Activated CD8-positive, alpha-beta memory T cell treated with anti-CD3 and anti-CD28 coated beads, Interleukin-2, amount 10 ng/mL, durations not matched to agents 7 days and 5 days (primary cell): ENCODE measurements at places on chromosomes 12 and 14.

- no peak overlapping the region for H3K4me3 ChIP-seq
- peaks cover 51% of the 10 kb centered on the region for H3K36me3 ChIP-seq
- peaks cover 72% of the 10 kb centered on the region for H3K4me1 ChIP-seq
- no peaks in the 10 kb centered on the region for H3K27me3 ChIP-seq
Measured at GRCh38 chr12:130876758-130877157, 4.9 kb downstream of the RAN start.

GRCh38 chr12:120651821-120652220, 11.4 kb downstream of the CABP1 start:
- no peaks in the 10 kb centered on the region for H3K36me3 ChIP-seq
- H3K27ac ChIP-seq: no peak overlapping the region
- peaks cover 18% of the 10 kb centered on the region for H3K4me1 ChIP-seq
- H3K4me3 ChIP-seq: no peak overlapping the region
- DNase-seq: no peak

GRCh38 chr14:100056964-100057795, 8.0 kb upstream of the EVL start:
- H3K4me1 ChIP-seq: peaks cover 60% of the 10 kb centered on the region
- H3K27ac ChIP-seq: peak overlapping the region; percentile 76
- no peaks in the 10 kb centered on the region for H3K27me3 ChIP-seq
- no peaks in the 10 kb centered on the region for H3K36me3 ChIP-seq

- DNase-seq: no peak
- no peak overlapping the region for H3K27ac ChIP-seq
- no peaks in the 10 kb centered on the region for H3K36me3 ChIP-seq
Measured at GRCh38 chr12:53940443-53941014, 1.9 kb downstream of the HOXC13 start.

DNA sequence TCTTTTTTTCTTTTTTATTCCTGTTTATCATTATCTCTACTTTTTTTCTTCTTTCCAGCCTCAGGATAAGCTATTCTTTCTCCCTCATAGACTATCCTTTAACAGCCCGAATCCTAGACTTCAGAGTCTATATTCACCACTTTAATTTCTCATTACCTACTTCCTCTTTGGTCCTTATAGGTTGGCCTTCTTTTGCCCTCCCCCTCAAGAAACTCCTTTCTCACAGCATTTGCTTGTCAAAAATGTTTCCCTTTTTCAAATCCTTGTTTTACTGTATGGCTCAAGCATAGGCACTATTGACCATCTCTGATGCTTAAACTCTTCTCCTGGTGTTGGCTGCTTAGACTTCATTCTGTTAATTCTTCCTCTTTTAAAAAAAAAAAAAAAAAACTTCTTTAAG, 52.5 kb downstream of the KIAA0586 start:
- H3K4me1 ChIP-seq: peaks cover 8% of the 10 kb centered on the region
- DNase-seq: no peak
- H3K36me3 ChIP-seq: peaks cover 18% of the 10 kb centered on the region
- H3K27ac ChIP-seq: no peak overlapping the region
- H3K4me3 ChIP-seq: no peak overlapping the region
- no peaks in the 10 kb centered on the region for H3K27me3 ChIP-seq

- H3K27ac ChIP-seq: no peak overlapping the region
- H3K36me3 ChIP-seq: no peaks in the 10 kb centered on the region
- peak overlapping the region; percentile 65 for H3K4me3 ChIP-seq
- H3K4me1 ChIP-seq: peaks cover 14% of the 10 kb centered on the region
- no peak for DNase-seq
Measured at GRCh38 chr12:123149088-123149487, 1.8 kb downstream of the PITPNM2 start.

DNA sequence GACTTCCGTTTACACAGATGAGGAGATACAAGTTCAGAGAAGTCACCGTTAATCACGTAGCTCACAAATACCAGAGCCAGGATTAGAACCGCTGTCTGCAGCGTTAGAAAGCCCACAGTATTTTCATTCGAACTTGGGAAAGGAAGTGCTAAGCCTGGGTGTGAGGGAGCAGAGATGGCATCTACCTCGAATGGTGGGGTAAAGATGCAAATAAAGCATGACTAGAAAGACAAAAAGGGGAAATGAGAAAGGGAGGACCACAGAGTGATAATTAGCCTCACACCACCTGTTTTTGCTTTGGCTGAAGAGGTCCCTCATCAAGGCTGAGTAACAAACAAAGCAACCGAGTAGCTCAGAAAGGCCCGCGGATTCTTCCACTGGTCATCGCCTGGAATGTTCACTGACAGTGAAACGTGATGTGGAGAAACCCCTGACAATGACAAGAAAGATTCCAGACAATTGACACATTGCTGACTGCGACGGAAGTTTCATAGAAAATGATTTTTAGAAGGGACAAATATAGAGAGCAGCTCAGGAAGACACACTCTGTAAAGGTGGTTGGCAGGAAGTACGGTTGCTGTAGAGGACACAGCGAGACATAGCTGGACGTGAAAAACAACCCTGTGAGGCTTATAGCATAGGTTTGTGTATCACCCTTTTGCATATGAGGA, 31.5 kb upstream of the BHLHE41 start:
- H3K4me3 ChIP-seq: no peak overlapping the region
- no peaks in the 10 kb centered on the region for H3K4me1 ChIP-seq
- H3K27ac ChIP-seq: no peak overlapping the region
- no peak for DNase-seq
- peaks cover 32% of the 10 kb centered on the region for H3K27me3 ChIP-seq
- no peaks in the 10 kb centered on the region for H3K36me3 ChIP-seq

GRCh38 chr12:109796057-109796456, 37.1 kb downstream of the TRPV4 start:
- H3K4me3 ChIP-seq: no peak overlapping the region
- H3K27me3 ChIP-seq: peaks cover 14% of the 10 kb centered on the region
- no peak overlapping the region for H3K27ac ChIP-seq
- no peaks in the 10 kb centered on the region for H3K36me3 ChIP-seq

DNA sequence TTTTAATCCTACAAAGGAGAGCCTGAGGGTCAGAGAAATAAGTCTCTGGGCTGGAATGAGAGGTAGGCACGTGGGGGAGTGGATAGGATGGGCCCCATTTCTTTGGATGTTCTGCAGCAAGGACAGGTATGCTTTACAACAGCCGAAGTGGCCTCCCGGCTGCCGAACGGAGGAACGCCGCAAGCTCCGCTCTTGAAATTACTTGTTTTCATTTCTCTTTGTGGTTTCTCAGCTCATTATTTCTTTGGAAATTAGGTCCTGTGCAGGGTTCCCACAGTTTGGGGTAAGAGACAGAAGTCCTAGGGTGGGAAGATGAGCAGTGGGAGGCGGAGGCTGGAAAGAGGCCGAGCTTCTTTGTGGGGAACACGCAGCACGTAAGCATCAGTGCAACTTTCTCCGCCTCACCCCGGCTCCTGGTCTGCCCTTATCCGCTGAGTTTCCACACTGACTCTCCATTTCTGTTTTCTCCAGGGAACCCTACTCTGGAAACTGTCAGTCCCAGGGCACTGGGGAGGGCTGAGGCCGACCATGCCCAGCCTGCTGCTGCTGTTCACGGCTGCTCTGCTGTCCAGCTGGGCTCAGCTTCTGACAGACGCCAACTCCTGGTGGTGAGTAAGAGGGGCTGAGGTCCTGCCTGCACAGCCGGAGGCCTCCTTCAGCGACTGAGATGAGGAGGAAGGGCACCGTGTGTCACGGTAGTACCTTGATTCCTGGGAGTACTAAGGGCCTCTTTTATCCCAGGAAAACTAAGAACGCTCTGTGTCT, 2.0 kb downstream of the WNT5B start:
- H3K27ac ChIP-seq: no peak overlapping the region
- peaks cover 10% of the 10 kb centered on the region for H3K4me1 ChIP-seq
- H3K4me3 ChIP-seq: peak overlapping the region; percentile 28
- no peak for DNase-seq

- H3K27ac ChIP-seq: no peak overlapping the region
- H3K27me3 ChIP-seq: no peaks in the 10 kb centered on the region
- no peak overlapping the region for H3K4me3 ChIP-seq
- no peak for DNase-seq
- no peaks in the 10 kb centered on the region for H3K4me1 ChIP-seq
Measured at GRCh38 chr14:52108823-52109222, 40.0 kb upstream of the NID2 start.

DNA sequence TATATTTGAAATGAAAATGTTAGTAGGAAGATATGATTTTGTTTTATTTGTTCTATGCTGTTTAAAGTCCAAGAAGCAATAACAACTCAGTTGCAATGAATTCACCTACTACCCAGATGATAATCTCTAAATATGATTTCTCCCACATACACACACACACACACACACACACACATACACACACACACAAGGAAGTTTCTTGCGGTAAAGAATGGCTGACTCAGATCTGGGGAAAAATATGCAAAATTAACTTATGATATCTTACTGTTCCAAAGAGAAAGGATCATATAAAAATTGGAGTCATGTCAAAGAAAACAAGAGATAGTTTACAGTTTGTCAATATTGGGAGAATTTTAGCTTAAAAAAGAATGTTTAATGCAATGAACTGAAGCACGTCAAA, 456.7 kb downstream of the SLC16A7 start:
- H3K27ac ChIP-seq: no peak overlapping the region
- DNase-seq: no peak
- no peaks in the 10 kb centered on the region for H3K36me3 ChIP-seq
- H3K4me1 ChIP-seq: no peaks in the 10 kb centered on the region
- no peak overlapping the region for H3K4me3 ChIP-seq
- no peaks in the 10 kb centered on the region for H3K27me3 ChIP-seq

- H3K27me3 ChIP-seq: no peaks in the 10 kb centered on the region
- no peak overlapping the region for H3K27ac ChIP-seq
- DNase-seq: no peak
- no peaks in the 10 kb centered on the region for H3K36me3 ChIP-seq
- no peaks in the 10 kb centered on the region for H3K4me1 ChIP-seq
Measured at GRCh38 chr14:25537846-25538455, 488.0 kb upstream of the STXBP6 start.

- peaks cover 18% of the 10 kb centered on the region for H3K4me1 ChIP-seq
- H3K4me3 ChIP-seq: no peak overlapping the region
- H3K27me3 ChIP-seq: peaks cover 3% of the 10 kb centered on the region
- H3K36me3 ChIP-seq: no peaks in the 10 kb centered on the region
Measured at GRCh38 chr12:3998968-3999792, 126.0 kb upstream of the PARP11 start.

GRCh38 chr12:2756756-2757155, 38.0 kb upstream of the FKBP4 start:
- H3K27ac ChIP-seq: no peak overlapping the region
- no peaks in the 10 kb centered on the region for H3K4me1 ChIP-seq
- H3K27me3 ChIP-seq: peaks cover 33% of the 10 kb centered on the region

DNA sequence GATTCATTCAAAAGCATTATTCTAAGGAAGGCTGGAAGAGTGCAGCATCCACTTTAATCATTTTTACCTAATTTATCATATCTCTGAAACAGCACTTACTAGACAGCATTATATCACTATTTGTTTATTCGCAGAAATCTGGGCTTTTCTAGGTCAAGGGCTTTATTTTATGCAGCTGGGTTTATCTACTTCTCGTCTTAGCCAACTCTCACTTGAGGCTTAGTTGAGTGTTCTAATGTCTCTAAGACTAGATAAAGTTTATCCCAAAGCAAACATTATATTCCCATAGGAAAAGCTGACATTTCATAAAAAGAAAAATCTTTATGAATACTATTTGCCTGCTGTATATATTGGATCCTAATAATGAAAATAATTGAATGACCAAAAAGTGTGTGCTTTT, 720.8 kb upstream of the FLRT2 start:
- H3K27ac ChIP-seq: no peak overlapping the region
- H3K4me1 ChIP-seq: no peaks in the 10 kb centered on the region
- no peak overlapping the region for H3K4me3 ChIP-seq
- no peaks in the 10 kb centered on the region for H3K27me3 ChIP-seq
- DNase-seq: no peak
- no peaks in the 10 kb centered on the region for H3K36me3 ChIP-seq

DNA sequence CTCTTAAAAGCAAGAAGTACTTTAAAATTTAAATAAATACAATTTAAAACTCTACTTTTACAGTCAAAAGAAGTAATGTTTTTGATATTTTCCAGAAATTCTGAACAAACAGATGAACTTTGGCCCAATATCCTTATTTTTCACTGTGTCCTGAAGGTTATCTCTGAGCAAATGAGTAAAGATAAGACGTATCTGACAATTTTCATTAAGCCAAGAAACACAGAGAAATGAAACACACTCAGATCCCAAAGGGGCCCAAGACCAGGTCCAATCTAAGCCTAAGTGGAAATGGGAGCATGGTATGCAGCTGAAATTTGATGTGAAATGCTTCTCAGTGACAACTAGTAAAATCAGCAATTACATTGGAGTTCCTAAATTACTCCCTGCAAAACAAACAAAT, 105.6 kb upstream of the COCH start:
- no peak overlapping the region for H3K27ac ChIP-seq
- H3K4me3 ChIP-seq: no peak overlapping the region

- peaks cover 16% of the 10 kb centered on the region for H3K4me1 ChIP-seq
- H3K36me3 ChIP-seq: peaks cover 35% of the 10 kb centered on the region
- no peak overlapping the region for H3K4me3 ChIP-seq
Measured at GRCh38 chr14:90274019-90274418, 17.7 kb downstream of the PSMC1 start.

DNA sequence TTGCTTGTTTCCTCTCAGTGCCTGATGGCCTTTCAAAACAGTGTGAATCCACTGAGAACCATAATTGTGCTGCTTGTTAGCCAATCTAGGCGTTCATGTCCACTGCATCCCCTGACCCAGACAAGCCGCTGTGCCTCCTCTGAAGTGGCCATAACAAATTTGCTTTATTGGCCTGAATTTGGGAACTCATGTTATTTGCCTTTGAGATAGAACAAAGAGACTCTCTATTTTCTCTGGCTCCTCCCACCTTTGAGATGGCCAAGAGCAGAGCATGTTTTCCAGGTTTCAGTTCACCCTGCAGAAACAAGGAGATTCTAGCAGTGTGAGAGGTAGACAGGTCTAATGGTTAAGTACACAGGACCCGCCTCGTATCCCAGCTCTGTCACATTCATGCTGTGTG, 723.9 kb downstream of the MED13L start:
- no peak for DNase-seq
- no peak overlapping the region for H3K4me3 ChIP-seq
- H3K36me3 ChIP-seq: no peaks in the 10 kb centered on the region
- H3K27ac ChIP-seq: no peak overlapping the region
- H3K27me3 ChIP-seq: no peaks in the 10 kb centered on the region

- H3K27ac ChIP-seq: no peak overlapping the region
- H3K27me3 ChIP-seq: no peaks in the 10 kb centered on the region
- DNase-seq: no peak
- no peak overlapping the region for H3K4me3 ChIP-seq
- no peaks in the 10 kb centered on the region for H3K36me3 ChIP-seq
Measured at GRCh38 chr14:55701638-55702037, 121.6 kb downstream of the KTN1 start.

DNA sequence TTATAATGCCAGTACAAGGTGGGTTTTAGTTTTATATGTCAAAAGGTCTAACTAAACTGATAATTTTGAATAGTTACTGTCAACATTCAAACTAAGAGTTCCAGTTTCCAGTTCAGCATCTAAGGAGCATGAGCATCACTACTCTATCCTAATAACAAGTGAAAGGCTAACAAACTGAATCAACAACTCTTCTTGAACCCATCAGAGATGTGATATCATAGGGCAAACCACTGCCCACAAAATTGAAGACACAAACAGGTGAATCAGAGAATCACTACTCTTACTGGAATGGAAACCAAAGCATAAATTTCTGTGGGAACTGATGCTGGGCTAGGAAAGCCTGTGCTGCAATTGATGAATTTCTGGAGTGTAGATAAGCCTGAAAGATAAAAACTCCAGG, 140.7 kb upstream of the GRIP1 start:
- no peak for DNase-seq
- peaks cover 6% of the 10 kb centered on the region for H3K27me3 ChIP-seq
- H3K4me3 ChIP-seq: no peak overlapping the region
- H3K36me3 ChIP-seq: no peaks in the 10 kb centered on the region
- H3K4me1 ChIP-seq: peaks cover 3% of the 10 kb centered on the region
